Right renal pelvis (tissue), 4 donors: ENCODE measurements at places on chromosomes 1 and 21.

GRCh38 chr1:7942214-7942921 is 1.7 kb upstream of the TNFRSF9 start:
- DNase-seq, result no peak

DNA sequence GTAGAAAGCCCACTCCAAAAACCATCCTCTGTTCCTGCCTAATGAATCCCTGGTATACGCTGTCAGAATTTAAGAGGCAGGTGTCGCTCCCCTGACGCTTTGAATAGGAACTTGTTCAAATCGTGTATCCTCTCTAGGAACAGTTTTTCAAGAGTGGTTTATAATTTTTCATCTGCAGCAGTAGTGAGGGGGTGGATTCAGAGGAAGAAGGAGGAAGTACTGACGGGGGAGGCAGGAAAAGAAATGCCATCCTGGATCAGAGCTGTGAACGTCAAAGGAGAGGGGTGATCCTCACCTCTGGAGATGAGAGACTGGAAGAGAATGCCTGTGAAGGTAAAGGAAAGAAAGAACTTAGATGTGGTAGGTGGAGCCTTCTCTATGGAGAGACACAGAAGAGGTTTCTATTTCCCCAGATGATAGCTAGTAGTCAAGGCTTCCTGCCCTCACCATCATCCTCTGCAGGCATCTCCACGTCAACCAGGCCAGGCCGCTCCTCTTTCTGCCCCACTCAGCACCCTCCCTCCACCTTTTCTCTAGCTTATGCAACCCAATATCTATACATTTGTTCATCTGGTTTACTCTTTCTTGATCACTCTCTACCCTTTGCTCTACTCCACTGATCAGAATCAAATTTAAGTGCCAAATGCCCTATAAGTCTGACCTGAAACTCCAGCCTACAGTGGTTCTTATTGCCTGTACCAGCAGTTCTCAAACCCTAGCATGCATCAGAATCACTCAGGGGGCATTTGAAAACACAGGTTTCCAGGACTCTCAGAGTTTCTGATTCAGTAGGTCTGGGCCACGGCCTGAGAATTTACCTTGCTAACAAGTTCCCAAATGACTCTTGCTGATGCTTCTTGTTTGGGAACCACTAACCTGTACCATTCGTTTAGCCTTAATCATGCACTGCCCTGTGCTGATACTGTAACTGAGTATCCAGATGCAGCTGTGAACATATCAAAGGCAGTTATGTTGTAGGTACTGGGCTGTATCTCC is 13.1 kb upstream of the BCL9 start:
- no peak for DNase-seq

- no peak for DNase-seq
Measured at GRCh38 chr1:6075748-6076147, 30.1 kb downstream of the KCNAB2 start.

DNA sequence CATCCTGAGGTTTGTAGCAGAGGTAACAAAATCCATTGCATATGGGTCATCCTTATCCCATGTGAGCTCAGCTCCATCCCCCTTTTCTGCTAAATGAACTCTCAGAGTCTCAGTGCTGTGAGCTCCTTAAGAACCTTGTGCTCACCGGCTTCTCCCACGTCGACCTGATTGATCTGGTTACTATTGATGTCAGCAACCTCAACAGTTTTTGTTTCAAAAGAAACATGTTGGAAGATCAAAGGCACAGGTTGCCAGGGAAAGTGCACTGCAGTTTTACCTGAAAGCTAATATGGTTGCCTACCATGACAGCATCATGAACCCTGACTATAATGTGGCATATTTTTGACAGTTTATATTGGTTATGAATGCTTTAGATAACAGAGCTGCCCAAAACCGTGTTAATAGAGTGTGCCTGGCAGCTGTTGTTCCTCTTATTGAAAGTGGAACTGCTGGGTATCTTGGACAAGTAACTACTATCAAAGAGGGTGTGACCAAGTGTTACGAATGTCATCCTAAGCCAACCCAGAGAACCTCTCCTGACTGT is 131.4 kb downstream of the HS2ST1 start:
- no peak for DNase-seq

DNA sequence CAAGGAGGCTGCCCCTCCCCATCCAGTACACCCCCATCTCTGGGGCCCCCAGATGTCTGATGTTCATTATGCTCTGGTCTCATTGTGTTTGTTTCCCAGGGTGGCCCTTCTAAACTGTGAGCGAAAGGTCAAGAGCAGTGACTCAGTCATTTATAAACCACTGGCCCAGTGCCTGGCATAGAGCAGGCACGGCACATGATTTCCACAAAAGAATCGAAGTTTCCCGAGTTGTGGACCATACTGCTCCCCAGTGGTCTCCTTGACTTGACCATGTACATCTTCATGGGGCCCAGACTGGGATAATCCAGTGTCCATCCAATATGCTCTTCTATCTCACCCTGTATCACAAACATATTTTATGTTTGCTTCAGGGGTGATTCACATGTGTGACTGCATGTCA is 153.3 kb downstream of the NR5A2 start:
- DNase-seq, result no peak

DNA sequence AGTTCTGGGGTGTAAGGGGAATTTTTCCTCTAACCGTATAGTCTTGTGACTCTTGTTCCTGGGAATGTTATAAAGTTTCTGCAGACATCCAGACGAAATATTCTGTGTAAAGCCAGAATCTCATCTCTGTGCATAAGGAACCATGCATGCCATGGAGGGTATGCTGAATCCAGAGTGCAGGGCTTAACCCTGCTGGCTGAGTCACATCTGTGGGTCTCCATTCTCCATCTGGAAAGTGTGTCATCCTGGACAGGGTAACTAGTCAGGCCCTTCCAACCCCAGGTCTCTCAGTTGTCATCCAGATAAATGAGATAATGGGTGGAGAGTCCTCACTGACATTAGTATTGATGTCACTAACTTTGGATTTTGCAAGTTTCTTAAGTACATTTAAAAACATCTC is 48.8 kb downstream of the ATP5PO start:
- no peak for DNase-seq

- no peak for DNase-seq
Measured at GRCh38 chr1:84569216-84569615, 5.0 kb downstream of the CTBS start.

DNA sequence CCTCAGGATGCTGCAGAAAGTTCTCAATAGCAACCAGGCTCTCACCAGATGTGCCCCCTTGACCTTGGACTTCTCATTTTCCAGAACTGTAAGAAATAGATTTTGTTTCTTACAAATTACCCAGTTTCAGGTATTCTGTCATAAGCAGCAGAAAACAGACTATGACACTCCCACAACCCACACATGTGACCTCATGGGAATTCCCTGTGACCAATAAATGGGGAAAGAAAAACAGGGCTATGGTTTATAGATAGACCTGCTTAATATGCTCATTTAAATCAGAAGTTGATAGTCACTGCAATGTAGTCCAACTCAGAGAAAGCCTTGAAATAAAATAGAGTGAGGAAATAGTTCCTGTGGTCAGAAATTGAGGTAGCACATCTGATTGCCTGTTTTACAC is 380.9 kb upstream of the PTBP2 start:
- no peak for DNase-seq

- no peak for DNase-seq
Measured at GRCh38 chr21:31265366-31266013, 78.6 kb downstream of the TIAM1 start.

DNA sequence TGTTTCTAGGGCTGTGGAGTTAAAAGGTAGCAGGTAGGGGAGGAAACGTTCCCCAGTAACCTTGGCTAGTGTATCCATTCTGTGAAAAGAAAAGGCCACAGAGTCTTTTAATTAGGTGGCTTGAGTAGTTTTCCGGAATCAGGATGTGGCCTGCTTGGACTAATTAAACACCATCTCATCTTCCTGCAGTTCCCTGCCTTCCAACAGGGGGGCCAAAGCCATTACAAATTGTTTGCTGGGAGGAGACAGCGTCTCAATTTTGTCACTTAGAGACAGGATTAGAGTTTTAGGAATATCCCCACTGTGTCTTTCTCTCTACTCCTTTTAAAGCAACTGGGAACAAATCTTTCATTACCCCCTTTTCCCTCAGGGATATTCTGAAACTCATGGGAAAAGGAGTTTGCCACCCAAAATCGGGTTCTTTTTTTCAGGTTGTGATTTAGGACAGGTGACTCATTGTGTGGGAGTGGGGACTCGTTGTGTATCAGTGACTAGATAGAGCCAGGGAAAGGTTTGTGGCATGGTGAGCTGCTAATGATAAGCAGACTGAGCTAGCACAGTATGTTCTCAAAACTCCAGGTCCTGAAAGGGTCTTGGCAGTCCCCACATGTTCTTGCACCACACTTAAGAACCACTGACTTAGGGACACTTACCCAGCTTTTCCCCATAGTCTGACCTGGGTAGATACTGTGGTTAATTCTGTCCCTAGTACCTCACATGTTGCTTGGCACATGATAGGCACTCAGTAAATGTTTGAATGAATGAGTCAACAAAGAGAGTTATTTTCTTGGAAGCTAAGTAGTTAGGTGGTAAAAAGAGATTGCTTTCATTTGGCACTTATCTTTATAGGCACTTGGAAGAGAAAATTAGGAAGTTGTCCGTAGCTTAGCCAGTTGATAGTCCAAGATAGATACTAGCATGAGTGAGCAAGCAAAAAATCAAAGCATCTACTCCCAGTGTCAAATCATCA is 22.5 kb downstream of the INTS3 start:
- DNase-seq, result no peak

DNA sequence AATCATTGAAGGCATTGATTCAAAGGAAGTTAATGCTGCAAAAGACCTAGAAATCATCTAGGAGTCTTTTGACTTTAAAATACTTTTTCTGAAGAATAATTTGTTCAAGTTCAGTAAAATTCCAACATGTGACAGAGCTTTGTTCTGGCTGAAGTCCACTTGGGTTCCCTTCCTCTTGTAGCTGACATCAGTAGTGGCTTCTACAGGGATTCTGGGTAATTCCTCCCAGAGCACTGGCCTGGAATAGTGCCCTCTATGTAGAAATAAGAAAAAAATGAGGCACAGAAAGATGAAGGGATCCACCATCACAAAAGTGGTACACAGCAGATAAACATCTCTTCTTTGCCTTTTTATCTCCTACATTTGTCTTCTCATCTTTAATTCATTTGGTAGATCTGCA is 548.1 kb downstream of the LTN1 start:
- DNase-seq, result no peak

DNA sequence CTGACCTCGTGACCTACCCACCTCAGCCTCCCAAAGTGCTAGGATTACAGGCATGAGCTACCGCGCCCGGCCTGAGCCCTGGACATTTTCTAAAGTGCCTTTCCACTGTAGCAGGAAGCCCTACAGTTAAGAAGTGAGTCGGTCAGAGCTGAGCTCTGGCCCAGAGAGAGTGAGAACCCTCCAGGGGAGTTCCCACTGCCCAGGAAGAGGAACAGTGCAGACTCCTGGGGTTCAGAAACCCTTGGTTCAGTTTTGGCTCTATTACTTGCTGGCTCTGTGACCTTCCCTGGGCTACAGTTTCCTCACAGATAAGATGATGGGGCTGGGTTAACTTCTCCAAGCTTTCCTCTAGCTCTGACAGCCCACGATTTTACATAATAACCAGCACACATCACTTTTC is 20.9 kb downstream of the SLC9A1 start:
- no peak for DNase-seq

DNA sequence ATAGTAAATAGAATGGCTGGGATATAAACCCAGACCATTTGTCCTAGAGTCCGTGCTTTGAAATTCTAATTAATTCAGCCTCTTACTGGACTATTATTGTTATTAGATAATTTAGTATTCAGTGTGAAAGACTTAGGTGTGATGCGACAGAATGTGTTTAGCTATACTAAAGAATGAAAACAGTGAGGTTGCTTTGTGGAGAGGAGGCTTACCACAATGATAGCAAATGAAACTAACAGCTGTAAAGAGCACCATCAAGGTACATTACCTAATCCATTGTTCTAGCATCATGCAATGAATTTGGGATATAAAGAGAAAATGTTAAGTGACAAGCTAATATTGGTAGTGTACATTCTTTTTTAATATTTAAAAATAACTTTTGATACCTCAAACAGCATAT is 911.1 kb downstream of the KCNT2 start:
- DNase-seq, result no peak

DNA sequence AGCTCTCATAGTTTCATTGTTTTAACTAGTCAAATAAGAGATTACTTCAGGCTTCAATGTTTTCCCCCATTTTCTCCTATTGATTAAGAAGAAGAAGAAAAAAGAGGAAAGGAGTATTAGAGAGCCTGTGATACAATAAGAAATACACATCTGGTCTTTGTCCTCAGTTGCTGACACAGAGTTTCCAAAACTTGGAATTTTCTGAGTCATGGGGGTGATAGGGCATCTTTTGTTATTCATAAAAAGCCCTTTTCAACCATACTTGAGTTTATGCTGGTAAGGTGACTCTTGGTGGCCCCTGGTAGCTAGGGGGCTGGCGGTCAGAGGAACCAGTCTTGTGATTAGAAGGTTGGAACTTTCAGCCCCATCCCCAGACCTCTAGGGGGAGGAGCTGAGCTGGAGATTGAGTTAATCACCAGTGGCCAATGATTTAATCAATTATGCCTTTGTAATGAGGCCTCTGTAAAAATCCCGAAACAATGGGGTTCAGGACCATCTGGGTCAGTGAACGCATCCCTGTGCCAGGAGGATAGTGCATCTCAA is 28.9 kb upstream of the KLF18 start:
- DNase-seq, result no peak

GRCh38 chr1:183289051-183289496 is 103.0 kb downstream of the LAMC2 start:
- no peak for DNase-seq

DNA sequence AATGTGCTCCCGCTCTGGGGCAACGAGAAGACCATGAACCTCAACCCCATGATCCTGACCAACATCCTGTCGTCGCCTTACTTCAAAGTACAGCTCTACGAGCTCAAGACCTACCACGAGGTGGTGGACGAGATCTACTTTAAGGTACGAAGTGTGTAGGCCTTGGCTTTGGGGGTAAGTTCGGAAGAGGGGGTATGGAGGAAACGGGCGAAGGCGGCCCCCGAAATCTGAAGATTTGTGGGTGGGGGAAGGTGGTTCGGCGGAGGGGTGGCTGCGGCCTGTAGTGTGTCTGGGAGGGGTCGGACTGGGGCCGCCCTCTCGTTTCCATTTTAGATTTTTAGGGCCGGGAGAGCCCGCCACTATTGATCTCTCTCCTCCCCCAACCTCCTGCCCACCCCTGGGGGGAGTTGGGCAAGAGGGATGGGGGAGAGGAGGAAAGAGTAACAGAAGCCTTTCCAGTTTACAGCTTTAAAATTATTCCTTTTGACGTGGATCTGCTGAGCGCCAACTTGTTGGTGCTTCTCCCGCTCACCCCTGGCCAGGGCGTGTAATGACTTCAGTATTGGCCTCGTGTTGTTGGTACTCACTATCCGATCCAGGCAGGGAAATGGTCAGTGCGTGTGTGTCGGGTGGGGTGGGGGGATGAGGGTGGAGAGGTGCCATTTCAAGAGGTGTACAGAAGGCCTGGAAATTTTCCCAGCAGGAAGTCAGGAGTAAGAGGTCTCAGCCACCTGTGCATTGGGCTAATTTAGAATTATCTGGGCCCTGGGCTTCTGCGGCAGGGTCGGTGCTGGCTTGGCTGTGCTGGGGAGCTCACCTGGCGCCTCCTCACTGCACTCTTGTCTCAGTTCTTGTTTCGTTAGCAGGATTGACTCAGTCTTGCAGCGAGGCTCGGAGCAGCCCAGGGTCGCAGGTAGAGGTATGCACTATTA is 880 bp downstream of the PRPF38B start:
- peak; percentile 53 for DNase-seq
